IMR-90 (cell line): ENCODE measurements at places on chromosomes 7 and 10. TPM values are rescaled to one million over a fixed set of nuclear protein-coding genes. Genes with fewer than 3 reads are reported as not detected.

GRCh38 chr7:19146699-19147098, 1.5 kb upstream of the FERD3L start:
- H3K4me3 ChIP-seq: no peak overlapping the region
- H3K36me3 ChIP-seq: no peaks in the 10 kb centered on the region
- DNase-seq: peak; percentile 46

DNA sequence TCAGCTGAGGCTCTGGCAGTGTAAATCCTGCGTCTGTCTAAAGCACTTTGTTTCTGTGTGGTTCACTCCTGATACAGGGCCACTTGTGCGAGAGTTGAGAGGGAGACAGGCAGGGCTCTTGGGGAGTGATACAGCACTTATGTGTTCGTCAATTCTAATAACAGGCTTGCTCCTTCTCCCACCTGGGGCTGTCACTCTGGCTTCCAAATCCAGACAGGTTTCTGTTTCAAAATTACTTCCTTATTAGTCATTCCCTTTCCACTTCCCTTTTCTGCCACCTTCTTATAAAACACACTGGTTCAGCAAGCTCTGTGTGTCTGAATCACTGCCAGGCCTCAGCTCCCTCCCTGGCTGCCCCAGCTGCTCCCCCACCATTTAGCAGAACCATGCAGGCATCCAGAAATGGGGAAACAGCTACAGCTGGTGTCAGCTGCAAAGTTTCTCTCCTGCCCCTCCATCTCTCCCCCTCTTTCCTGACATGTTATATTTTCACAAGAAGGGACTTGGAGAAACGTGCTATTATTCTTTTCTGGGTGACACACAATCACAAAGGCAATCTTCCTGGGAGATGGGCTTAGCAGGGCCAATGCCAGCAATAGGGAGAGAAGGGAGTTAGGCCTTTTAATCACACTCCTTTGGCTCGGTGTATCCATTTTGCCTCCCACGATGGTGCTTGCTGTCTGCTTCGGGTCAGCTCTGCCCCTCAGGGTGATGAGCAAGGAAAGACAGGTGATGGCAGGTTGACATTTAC, 58.4 kb upstream of the ZNRF2 start:
- peaks cover 2% of the 10 kb centered on the region for H3K27me3 ChIP-seq
- peak; percentile 8 for DNase-seq
- no peaks in the 10 kb centered on the region; the same call in 1 of the 2 replicates for H3K4me1 ChIP-seq
- H3K27ac ChIP-seq: no peak overlapping the region

DNA sequence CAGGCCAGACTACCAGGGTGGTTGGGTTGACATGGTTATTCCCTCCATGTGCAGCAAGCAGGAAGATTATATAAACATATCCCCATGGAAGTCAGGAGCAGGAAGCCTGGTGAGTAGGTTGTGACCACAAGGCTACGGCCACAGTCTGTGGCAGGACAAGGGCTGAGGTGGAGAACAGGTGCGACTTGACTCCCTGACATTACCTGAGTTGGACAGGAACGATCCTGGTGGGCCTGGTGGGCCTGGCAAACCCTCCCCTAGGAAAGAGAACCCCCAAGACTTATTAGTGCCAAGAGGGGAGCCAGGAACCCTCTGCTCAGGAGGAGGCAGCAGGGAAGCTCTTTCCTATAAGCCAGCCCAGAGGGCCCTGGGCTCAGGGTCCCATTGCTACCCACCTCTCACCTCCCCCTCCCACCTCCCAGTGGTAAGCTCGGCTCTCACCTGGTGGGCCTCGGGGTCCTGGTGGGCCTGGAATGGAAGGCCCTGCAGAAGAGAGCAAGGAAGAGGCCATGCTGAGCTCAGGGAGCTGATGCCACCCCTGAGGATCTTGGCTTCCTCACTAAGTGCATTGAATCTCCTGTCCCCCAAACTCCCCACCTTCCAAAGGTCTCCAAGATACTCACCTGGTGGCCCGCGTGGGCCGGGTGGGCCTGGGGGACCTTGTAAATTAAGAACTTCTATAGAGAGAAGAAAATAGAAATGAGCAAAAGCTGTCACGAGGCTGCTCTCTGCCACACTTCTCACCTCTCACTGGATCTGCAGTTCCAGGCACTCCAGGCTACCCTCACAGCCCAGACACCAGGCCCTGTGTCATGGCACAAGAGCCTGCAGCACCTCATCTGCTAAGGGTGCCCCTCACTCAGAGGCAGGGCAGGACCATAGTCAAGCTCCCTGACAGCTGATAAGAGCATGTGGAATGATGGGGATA, 44.6 kb downstream of the COL17A1 start:
- H3K4me3 ChIP-seq: no peak overlapping the region
- no peaks in the 10 kb centered on the region for H3K4me1 ChIP-seq
- no peaks in the 10 kb centered on the region for H3K36me3 ChIP-seq
- DNase-seq: no peak
- H3K27me3 ChIP-seq: no peaks in the 10 kb centered on the region
- H3K27ac ChIP-seq: no peak overlapping the region

DNA sequence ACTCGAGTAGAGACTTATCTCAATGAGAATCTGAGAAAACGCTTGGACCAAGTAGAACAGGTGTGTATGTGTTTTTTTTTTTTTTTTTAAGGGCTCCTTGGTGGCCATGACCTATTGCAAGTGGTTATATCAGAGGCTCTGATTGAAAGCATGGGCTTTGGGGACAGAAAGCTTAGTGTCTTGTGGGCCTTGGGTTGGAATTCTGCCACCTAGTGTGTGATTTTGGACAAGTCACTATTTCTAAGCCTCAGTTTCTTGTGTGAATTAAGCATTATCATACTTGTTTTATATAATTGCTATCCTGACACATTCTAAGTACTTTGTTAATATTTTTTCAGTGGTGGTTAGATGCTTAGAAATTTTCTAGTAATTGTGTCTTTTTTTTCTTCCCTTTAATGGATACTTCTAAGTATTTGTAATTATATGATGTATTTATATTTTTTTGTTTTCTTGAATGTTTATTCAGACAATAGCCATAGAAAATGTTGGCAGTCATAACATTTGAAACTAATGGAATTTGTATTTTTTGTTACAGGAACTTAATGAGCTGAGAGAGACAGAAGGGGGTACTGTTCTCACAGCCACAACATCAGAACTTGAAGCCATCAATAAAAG, 33.1 kb downstream of the SMC3 start:
- H3K27me3 ChIP-seq: no peaks in the 10 kb centered on the region
- no peak overlapping the region for H3K27ac ChIP-seq

Gene C7orf33
- not detected in 2 replicates for total RNA-seq
